ENCODE measurements at places on chromosomes 1 and 21.

DNA sequence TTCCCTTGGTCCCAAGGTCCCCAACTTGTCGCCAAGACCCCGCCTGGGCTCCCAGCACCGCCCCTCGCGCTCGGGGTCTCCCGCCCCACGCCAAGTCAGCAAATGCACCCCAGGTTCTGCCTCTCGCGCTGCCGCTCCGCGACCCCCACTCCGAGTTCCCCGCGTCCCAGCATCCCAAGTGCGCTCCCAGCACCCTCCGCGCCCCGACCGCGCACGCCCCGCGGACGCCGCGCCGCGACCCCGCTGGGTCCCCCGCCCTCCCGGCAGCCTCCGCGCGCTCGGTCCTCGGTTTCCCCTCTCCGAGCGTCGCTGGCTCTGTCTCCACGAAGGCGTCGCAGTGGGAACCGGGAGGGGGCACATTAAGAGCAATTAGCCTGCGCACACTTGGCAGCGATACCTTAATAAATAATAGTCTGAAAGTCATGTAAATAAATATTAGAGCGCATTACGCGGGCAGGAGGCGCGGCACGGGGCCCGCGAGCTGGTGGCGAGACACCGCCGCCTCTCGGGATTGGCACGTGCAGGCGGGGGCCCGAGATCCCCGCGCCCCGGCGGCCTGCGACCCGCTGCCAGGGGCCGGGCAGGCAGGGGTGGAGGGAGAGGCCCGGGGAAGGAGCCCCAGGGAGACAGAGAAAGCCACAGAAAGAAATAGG lies 75.9 kb downstream of the VWA5B1 start:
- DNase-seq = no peak

DNA sequence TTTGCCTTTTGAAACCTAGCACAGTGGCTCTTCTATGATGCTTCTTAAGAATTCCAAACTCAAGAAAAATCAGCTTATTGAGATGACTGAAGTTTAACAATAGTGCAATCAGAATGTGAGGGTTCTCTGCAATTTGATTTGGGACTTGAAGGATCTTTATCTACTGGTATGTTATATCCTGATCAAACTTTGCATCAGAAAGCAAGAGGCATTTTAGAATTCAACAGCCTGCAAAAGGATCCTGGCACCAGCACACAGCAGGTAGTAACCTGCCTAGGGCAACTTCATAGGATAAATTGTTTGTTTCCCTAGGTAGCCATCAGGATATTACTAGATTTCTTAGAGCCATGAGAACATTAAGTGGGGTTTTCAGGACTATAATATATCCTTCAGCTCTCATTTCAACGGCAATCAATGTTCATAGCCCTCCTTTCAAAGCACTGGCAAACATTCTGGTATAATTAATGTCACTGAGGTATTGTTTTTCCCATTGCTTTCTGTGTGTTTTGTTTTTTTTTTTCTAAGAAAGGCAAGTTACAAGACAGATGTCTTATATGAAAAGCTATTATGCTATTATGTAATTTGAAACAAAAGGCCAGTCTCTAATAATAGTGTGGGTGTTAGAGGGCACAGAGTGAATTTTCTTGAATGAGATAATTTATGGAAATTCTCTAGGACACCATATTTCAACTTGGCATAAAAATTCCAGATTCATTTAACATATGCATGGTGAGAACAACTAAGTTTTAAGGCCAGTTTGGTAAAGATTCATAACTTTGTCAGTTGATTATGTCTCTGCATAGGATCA lies 34.5 kb downstream of the NTNG1 start:
- DNase-seq = no peak

GRCh38 chr1:166692346-166692745 lies 146.9 kb upstream of the POGK start:
- no peak for DNase-seq

GRCh38 chr1:59484096-59484495 lies 187.2 kb downstream of the FGGY start:
- no peak for DNase-seq

GRCh38 chr1:229883504-229884200 lies 183.4 kb upstream of the GALNT2 start:
- DNase-seq = no peak

DNA sequence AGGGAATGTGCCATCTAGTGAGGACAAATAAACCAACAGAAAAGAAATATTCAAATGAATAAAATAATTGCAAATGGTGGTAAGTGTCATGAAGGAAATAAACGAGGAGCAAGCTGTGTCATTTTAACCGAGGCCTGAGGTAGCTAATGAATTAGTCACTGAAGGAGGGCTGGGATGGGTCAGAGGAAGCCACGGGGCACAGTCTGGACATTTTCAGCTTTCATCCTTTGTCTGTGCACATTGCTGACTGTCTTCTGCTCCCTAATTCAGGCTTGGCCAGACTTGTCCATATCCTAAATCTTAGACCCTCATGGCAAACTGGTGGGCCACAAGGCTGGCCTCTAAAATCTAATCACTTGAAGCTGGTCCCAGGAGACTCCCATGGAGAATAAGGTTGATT lies 138.4 kb downstream of the RHOU start:
- no peak for DNase-seq

DNA sequence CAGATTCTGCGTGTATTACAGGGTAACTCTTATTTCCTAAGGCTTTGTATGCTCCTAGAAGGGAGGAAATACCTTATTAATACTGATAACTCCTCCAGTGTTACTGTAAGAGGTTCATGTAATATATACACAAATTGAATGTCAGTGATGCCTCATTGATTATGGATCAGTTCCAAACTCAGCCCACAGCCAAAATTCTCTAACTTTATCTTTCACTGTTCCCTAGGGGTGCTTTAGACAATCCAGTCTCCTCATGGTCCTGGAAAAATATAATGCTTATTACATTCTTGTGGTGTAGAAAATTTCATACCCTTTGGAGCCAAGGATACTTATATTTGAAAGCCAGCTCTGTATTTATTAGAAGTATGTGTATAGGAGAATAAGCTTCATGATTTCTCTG lies 73.0 kb downstream of the NGF start:
- no peak for DNase-seq
